ENCODE measurements at places on chromosomes 1 and 21. TPM values are rescaled to one million over a fixed set of nuclear protein-coding genes. Genes with fewer than 3 reads are reported as not detected.

The MEGF6 gene
- 2.8 TPM for total RNA-seq

- DNase-seq: no peak
Observed at GRCh38 chr1:211017075-211017718, 116.8 kb downstream of the KCNH1 start.

The CATSPER4 gene
- total RNA-seq: not detected

DNA sequence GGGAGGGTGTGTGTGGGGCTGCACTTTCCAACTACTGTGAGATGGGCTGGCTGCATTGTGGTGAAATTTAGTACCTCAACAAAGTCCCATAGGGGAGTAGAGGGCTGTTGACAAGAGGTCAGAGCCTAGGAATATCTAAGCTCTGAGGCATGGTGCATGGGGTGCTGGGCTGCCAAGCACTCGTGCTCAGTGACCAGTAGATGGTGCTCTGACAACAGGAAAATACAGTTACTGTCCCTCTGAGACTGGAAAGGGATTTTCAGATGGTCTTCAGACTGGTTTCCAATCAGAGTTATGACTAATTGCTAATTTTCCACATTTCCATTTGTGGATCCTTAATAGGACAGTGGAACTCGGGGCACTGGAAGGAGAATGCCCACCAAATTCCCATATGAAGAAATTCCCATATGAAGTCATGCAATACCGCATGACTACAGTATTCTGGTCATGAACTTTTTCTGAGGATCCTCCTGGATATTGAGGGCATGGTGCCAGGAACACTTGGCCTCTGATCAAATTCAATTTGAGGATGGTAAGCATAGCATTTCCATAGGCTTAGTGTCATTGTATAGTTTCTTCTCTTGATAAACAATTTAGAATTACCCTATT is 4.1 kb upstream of the CACNA1E start:
- peak; percentile 67 for DNase-seq

GRCh38 chr1:112344754-112345423 is 51.1 kb upstream of the CTTNBP2NL start:
- no peak for DNase-seq

DNA sequence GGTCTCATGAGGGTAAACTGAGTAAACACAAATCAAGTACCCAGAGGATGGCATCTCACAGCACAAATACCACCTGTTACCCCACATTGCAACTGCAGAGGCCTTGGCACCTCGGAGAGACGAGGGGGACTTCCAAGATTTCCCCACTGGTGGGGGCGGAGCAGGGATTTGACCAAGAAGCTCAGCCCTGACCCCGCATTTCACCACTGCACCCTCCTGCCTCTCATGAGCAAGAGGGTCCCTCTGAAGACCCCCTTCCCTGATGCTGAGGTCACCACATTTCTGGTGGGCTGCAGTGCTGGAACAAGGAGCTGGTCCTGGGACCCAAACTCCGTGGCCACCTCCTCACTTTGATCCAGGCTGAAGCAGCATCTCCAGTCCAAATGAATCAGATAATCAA is 342.4 kb downstream of the NPHP4 start:
- no peak for DNase-seq

The TNFAIP8L2 gene
- not detected for total RNA-seq

GRCh38 chr1:32400876-32401631 is 6.8 kb upstream of the BSDC1 start:
- peak; percentile 87 for DNase-seq

GRCh38 chr1:232894436-232894835 is 56.0 kb upstream of the NTPCR start:
- no peak for DNase-seq

DNA sequence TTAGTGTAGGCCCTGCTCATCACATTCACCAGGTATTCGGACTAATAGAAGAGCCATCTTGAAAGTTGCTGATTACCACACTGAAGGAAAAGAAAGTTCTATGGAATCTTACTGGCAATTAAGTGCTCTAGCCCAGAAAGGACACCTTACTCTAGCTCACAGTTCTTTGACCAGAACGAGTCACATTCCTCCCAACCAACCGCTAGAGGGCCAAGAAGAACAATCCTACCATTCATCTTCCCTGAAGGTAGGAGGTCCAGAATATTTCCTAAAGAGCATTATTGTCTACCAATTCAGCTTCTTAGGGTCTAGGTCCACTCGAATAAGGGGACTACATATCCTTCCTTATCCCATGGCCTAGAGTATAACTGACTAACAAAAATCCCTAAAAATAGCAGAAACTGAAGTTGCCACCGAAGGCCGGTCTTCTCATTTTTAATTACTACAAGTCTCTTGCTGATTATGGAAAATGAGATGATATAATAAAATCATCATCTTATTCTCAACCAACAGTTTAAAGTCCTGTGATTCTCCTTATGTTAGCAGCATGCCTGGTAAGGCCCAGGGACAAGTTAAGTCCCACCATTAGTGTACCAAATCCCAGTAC is 2.7 kb upstream of the FMO1 start:
- DNase-seq: peak; percentile 52

The BTBD19 gene
- 10.3 TPM for total RNA-seq

DNA sequence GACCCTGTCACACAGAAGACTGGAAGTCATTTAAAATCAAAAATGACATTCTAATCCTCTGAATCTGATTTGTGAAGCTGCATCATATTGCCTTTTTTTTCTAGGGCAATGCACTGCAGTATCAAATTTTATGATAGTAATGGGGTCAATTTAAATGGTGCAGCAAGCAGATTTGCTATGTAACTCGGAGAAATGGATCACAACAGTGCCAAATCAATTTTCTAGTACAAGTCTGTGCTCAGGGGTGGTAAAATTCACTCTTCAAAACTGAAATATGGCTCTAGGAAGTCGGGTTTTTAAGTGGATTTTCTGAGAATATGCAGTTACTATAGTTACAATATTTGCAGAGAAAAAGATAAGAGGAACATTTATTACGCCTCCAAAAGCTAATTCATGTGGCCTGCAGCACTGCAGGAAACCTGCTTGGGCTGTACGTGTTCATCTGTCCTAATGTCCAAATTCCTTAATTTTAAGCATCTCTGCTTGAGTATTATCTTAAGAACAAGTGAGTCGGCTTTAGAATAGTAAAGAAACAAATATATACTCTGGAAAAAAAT is 31.5 kb downstream of the HLCS start:
- no peak for DNase-seq

The COL9A2 gene
- 5.9 TPM for total RNA-seq

DNA sequence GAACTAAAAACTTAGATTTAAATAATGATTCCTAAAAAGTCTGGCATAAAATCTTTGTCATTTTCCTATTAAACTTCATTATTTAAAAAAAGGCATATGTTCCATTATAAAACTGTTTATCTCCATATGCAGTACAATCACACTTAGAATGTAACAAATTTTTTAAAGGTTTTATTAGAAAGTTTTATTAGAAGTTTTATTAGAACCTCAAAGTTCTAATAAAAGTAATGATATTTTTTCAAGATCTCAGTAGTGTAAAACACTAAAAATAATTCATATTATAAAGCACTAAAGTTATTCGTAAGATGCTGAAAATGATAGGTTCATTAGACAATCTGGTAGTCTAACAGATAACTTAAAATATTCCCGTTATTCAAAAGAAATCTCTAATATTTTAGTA is 43.6 kb downstream of the ACBD6 start:
- DNase-seq: no peak

The TDRD5 gene
- not detected for total RNA-seq

DNA sequence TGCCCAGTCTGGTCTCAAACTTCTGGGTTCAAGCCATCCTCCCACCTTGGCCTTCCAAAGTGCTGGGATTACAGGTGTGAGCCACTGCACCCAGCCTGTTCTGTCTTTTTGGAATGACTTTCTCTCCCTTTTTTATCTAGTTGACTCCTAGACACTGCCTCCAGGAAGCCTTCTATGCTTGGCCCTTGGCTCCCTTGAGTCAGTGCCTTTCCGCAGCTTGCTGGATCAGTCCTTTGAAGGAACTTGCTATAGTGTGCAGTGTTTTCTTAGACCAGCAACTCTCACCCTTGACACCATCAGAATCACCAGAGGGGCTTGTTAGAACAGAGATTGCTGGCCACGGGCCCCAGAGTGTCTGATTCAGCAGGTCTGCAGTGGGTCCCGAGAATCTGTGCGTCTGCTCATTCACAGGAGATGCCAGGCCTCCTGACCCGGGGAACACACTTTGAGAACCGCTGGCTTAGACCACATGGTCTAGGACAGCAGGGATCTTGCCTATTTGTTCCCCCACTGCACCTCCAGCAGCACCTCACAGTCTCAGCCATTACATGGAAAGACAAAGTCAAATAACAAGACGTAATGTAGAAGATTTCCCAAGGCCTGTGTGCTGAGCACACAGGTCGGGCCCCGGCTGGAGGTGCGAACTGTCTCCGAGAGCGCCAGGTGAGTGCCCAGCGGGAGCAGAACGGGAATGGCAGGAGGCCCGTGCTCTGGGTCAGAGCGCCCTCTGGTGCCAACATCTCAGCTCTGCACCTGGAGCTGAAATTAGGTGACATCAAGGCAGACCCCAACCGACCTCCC is 27.4 kb upstream of the CTPS1 start:
- peak; percentile 62 for DNase-seq

DNA sequence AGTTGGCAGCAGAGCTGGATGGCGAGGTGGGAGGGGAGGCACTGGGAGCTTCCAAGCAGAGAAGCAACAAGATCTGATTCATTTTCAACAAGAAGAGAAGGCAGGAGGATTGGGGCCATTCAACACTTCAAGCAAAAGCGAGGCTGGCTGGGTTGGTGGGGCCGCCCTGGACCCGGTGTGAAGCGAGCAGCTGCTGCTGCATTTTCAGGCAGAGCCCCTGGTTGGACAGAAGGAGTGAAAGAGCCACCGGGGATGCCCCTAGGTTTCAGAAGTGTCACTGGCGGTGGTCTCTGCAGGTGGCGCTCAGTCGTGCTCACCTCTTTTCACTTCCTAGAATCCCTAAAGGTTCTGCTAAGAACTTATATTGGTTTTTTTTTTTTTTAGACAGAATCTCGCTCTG is 18.0 kb downstream of the SLC2A7 start:
- no peak for DNase-seq

DNA sequence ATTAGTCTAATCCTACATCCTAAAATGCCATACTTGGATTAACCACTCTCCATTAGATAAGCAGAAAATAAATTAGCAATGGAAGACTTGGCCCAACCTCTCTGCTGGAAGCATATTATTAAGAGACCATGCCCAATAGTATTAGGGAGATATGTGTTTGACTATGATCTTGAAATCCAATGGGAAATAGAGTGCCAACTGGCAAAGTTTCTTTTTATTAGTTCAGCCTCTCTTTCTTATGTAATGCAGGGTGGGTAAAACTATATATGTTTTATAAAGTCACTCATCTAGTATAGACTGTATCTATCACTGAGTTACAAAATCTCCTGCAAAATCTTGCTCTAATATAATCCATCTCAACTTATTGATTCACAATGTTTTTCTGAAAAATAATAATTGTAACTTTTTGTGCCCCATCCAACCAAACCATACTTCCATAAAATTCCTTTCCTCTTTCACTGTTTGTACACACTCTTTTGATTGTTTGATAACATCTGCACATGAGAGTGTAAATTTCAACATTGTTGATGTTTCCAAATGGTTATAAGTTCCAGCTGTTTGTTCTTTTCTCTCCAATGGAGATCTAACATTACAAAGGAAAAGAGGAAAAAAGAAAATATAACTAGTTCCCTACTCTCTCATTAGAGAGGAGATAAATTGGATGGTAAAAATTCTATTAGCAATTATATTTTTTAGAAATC is 408.1 kb upstream of the ADGRL2 start:
- DNase-seq: no peak

DNA sequence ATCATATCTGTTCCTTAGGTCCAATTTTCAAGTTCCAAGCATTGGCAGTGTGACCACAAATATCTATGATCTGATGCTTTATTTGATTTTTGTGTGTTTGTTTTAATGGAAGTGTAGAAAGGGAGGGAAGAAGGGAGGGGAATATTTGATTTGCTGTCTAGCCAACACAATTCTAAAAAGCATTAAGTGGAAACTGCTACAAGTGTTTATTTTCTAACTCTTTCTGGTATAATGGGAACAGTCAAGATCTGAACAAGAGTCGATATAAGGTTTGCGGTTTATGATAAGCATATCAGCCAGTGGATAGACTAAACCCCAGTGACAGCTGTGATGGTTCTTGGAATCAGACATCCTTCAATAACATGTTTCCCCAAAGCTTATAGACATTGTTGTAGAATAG is 267.8 kb upstream of the SNX7 start:
- no peak for DNase-seq

DNA sequence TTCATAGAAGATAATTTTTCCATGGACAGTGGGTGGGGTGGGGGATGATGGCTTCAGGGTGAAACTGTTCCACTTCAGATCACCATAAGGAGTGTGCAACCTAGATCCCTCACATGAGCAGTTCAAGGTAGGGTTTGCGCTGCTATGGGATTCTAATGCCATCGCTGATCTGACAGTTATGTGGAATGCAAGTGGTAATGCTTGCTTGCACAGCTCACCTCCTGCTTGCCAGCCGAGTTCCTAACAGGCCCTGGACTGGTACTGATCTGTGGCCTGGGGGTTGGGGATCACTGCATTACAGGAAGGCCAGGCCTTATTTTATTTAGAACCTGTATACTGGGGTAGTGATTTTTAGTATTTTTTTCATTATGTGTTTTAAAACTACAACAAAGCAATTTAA is 22.0 kb downstream of the MAN1A2 start:
- DNase-seq: no peak

The PTCH2 gene
- total RNA-seq: 2.3 TPM

DNA sequence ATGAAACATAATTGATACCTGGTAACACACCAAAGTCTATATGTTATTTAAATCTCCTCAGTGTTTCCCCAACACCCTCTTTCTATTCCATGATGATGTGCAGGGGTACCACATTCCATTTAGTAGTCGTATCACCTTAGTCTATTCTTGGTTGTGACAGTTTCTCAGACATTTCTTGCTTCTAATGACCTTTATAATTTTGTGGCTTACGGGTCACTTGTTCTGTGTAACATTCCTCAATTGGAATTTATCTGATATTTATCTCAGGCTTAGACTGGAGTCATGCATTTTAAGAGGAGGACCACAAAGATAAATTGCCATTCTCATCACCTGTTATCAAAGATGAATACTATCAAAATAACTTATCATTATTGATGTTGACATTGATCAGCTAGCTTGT is 679.6 kb downstream of the USP25 start:
- no peak for DNase-seq

GRCh38 chr1:102776071-102776470 is 332.3 kb downstream of the COL11A1 start:
- no peak for DNase-seq

The TRPM2 gene
- 0.21 TPM for total RNA-seq

GRCh38 chr1:109357616-109358015 is 40.1 kb downstream of the SORT1 start:
- no peak for DNase-seq

DNA sequence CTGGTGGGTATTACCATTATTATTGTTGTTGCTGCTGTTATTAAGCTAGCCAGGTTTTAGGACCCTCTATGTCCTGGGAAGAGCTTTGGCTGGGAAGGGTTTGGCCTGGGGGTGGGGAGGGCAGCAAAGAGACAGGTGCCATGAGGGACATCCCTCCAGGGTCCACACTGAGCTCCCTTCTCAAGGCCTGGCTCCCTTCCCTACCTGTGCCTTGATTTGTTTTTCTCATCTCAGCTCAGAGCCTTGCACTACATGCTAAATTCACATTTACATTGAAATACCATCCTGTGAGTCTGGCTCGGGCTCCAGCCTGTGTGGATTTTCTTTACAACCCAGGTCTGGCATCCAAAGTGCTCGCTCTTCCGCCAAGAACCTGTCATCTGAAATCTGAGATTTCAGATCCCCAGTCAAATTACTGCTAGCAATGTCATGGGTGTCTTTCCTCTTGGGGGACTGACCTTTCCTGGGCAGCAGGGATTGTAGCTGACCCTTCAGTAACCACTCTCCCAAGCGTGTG is 536.3 kb downstream of the PTPRU start:
- DNase-seq: no peak

The MRPL55 gene
- 60.4 TPM for total RNA-seq
